ENCODE measurements at places on chromosomes 1 and 21.

- DNase-seq: no peak
Observed at GRCh38 chr1:52904927-52905698, 16.4 kb downstream of the ECHDC2 start.

- DNase-seq: no peak
Observed at GRCh38 chr1:74502858-74503257, 9.6 kb downstream of the LRRC53 start.

DNA sequence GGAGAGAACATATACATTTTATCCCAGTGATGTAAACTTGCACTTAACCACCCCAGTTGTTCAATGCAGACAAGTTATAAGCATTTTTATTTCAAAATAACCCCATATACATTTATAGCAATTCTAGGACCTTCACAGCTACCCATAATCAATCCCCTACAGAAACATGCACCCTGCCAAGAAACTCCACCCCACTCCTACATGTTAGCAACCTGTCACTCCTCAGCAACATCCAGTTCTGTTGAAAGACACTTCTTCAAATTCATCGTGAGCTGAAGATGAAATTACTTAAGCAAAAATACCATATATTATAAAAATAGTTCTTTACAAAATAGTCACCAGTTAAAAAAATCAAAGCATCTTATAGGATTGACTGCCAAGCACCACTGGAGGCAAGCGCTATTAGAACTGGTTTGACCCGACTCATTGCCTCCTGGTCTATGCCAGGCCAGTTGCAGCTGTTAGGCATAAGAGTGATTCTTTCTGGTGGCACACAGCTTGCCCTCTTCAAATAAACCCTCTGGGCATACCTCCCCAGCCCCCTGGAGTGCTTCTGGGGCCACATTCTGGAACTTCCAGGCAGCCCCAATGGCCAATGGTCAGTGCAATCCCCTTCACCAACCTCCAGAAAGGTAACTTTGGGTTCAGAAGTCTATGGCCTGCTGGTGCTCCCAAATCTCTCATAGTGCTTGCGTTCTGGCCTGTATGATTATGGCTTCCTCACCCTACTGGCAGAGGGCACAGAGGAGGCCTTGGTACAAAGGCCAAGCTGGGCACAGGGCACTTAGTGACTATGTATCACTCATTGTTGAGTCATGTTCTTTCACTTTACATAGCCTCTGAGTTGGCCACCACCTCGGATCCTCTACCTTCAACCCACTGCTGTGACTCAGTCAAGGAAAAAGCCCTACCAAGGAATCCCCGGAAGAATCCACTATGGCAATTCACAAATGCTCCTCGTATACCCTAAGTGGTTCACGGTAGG is 72.2 kb upstream of the RALGPS2 start:
- DNase-seq: no peak

DNA sequence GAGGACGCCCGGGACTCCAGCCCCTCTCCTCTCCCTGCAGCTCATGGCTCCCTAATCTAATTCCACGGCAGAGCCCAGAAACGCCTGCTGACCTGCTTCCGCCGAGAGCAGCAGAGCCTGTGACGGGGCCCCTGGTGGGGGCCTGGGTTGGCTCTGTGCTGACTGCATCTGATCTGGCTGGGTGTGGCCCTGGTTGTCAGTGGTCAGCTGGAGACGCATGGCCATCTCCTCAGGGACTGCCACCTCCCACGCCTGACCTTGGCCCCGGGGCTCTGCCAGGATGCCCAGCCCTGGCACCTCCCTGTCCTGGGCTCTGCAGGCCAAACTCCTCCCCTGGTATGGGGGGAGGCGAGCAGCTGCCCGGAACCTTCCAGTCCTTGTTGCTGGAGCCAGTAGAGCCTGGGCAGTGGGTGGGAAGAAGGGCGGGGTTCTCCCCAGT is 1.1 kb upstream of the PLCH2 start:
- no peak for DNase-seq

GRCh38 chr1:225114354-225114990 is 185.0 kb downstream of the DNAH14 start:
- DNase-seq: no peak

GRCh38 chr1:60035921-60036320 is 37.6 kb downstream of the C1orf87 start:
- no peak for DNase-seq
